Activated CD8-positive, alpha-beta memory T cell treated with anti-CD3 and anti-CD28 coated beads for 1 hour (primary cell): ENCODE measurements at places on chromosomes 1 and 21.

DNA sequence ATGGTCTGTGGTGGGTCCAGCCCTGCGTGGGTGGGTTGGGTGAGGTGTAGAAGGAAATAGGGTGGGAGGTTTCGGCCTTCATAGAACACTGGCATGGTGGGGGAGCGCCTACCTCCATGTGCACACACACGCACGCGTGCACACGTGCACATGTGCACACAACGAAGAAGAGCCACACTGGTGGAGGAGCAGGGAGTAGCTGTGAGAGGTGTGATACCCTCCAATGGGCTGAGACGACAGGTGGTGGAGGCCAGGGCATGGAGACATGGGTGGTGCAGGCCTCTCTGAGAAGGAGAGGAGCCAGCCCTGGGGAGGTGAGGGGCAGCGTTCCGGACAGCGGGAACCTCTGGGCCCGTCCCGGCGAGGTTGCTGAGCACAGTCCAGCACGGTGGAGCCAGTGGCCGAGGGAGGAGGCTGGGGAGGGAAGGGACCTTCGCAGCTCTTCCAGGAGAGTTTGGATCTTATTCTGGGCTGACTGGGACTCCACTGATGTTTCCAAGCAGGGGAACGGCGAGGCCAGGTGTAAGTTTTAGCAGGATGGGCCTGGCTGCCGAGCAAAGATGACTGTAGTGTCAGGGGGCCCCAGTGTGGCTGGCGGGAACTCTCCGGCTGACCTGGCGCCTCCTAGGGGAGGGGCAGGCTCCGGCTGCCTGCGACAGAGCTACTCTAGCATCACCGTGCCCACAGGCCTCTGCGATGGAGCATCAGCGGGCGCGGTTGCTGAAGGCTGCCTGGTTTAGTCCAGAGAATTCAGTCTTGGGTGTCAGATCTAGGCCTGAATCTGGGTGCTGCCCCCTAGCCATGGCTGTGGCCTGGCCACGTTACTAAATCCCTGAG is 107.2 kb downstream of the ARHGEF10L start:
- no peak for DNase-seq

DNA sequence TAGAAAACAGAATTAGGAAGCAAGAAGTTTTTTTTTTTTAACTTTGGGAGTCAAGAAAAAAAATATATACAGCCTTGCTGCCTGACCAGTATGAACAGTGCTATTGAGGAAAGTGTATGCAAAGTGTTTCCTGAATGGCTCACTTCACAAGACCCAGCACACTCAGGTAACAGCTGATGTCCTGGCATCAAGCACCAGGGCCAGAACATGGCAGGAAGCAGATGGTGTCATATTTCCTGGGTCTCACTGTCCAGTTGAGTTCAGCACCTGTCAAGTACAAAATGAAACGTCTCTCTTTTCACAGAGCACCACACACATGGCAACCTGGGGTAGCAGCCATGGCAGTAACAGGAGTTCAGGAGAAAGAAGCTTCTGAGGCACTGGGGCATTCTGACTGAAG is 372.3 kb downstream of the TTLL7 start:
- no peak for DNase-seq

DNA sequence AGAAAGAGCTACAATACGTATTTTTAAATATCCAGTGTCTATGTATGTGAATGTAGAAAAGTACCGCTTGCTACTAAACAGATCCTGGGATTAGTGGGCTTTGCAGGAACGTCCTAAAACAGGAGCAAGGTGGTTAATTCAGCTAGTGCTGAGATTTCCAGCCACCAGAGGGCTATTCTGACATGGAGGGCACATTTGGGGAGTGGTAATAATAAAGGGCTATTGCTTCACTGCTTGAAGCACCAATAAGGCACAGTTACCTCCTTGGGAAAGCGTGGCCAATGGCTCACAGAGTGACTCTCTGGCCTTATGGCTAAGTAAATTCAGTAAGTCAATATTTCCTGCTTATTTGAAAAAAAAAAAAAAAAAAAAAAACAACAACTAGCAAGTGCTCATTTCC is 152.4 kb downstream of the GABPA start:
- DNase-seq = no peak

GRCh38 chr1:29467989-29468900 is 231.9 kb downstream of the PTPRU start:
- no peak for DNase-seq

- no peak for DNase-seq
Observed at GRCh38 chr1:61259379-61260148, 177.2 kb downstream of the NFIA start.

GRCh38 chr1:189678779-189679178 is 798.9 kb downstream of the BRINP3 start:
- no peak for DNase-seq

- no peak for DNase-seq
Observed at GRCh38 chr1:233620065-233620464, 6.2 kb downstream of the KCNK1 start.

DNA sequence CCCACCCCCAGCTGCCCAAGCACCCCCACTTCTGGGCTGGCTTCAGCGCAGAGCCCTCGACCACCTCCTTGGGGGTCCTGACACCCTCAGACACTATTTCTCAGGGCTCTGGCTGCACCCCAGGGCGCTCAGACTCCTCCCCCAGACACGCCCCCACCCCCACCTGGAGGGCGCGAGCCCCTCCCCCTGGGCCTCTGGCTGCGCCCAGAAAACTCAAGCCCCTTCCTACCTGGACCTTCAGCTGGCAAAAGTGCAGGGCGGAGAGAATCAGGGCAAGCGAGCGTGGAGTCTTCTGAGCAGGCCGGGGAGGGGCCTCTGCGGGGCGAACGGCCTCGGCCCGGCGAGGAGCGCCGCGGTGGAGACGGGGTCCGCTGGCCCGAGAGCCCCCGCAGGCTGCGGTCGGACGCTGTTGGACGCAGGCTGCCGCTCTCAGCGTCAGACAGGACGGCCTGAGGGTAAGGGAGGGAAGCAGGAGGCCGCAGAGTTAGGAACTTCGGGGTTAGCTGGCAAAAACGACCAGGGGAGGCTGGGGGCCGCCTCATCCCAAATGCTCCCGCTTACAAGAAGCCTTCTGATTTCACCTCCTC is 17.4 kb upstream of the NBPF1 start:
- no peak for DNase-seq

- no peak for DNase-seq
Observed at GRCh38 chr1:173878251-173878650, 10.1 kb downstream of the ZBTB37 start.

DNA sequence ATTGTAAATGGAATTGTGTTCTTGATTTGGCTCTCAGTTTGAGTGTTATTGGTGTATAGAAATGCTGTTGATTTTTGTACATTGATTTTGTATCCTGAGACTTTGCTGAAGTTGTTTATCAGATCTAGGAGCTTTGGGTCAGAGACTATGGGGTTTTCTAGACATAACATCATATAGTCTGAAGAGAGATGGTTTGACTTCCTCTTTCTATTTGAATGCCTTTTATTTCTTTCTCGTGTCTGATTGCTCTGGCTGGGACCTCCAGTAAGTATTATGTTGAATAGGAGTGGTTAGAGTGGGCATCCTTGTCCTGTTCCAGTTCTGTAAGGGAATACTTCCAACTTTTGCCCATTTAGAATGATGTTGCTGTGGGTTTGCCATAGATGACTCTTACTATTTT is 39.1 kb upstream of the ANGPTL1 start:
- DNase-seq = no peak

DNA sequence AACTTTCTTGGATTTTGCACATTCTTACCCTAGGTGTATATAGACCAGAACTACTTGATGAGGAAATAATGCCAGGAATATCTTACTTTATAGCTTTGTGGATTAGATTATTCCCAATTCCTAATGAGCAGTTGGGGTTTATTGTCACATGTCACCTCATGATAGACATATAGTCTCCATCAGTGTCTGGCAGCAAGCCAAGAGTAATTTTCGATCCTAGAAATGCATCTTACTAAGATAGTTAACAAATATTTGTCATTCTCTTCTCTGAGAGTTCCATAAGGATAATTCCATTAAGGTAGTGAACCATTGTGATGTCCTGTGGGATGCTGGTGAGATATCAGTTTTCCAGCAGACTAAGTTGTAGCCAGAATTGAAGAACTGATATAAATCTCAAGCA is 1282.9 kb upstream of the B3GALT2 start:
- no peak for DNase-seq

DNA sequence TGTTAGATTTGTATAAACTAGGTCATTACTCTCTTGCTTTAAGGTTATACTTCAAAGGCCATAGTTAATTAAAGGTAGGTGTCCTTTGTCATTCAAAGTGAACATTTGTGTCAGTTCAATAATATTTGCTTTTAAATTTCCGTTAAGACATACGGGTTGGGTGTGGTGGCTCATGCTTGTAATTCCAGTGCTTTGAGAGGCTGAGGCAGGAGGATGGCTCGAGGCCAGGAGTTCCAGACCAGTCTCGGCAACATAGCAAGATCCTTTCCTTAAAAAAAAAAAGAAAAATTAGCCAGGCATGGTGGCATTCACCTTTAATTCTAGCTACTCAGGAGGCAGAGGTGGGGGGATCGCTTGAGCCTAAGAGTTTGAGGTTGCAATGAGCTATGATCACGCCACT is 80.4 kb downstream of the KIF26B start:
- DNase-seq = no peak

- no peak for DNase-seq
Observed at GRCh38 chr1:16012590-16013219, 5.1 kb downstream of the HSPB7 start.

- DNase-seq = no peak
Observed at GRCh38 chr1:150487763-150488115, 520 bp downstream of the TARS2 start.

- DNase-seq = no peak
Observed at GRCh38 chr1:57163325-57163724, 197.5 kb upstream of the C8B start.

DNA sequence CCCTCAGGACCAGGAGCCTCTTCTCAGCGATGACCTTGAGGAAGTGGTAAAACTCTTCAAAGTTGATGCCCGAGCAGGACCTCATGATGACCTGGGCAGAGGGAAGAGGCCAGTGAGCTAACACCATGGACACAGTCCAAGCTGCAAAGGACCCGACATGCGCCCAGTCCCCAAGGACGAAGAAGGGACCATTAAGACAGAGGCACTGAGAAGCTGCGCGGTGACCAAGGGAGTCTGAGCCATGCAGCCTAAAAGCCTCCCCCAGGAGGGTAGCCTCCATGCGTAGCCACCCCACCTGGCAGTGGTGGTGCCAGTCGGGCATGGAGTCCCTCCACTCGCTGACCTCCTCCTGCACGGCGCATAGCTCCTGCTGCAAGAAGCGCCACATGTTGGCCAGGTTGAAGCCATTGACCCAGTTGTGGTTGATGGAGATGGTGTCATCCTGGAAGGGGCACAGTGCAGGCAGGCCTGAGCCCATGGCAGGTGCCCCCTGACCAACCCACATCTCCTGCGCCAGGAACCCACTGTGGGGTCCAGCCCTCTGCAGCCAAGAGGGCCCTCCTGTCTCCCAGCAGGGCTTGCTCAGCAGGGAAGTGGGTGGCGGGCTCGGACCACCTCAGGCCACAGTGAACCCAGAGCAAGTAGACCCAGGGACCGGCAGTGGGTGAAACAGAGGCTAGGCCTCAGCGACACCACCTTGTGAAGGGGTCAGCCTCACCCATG is 2.4 kb downstream of the JMJD4 start:
- DNase-seq = no peak

DNA sequence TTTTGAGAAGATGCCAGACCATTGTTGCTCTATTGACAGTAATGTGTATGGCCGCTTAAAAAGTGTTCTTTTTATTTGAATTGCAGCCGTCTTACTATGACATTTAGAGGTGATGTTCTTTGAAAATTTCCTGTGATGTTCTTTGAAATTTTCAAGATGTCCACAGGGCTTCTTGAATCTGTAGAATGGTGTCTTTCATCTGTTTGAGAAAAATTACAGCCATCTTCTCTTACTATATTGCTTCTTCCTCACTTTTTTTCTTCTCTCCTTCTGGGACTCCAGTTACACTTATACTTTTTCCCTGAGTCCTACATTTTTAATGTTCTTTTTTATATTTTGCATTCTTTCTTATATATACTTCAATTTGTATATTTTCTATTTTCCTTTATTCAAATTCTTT is 57.4 kb downstream of the DIP2A start:
- DNase-seq = no peak

- DNase-seq = no peak
Observed at GRCh38 chr21:26177746-26178426, 7.3 kb upstream of the APP start.

- DNase-seq = no peak
Observed at GRCh38 chr1:66981679-66982078, 56.9 kb downstream of the MIER1 start.

GRCh38 chr1:18951818-18952391 is 4.6 kb downstream of the IFFO2 start:
- DNase-seq = peak; percentile 62

DNA sequence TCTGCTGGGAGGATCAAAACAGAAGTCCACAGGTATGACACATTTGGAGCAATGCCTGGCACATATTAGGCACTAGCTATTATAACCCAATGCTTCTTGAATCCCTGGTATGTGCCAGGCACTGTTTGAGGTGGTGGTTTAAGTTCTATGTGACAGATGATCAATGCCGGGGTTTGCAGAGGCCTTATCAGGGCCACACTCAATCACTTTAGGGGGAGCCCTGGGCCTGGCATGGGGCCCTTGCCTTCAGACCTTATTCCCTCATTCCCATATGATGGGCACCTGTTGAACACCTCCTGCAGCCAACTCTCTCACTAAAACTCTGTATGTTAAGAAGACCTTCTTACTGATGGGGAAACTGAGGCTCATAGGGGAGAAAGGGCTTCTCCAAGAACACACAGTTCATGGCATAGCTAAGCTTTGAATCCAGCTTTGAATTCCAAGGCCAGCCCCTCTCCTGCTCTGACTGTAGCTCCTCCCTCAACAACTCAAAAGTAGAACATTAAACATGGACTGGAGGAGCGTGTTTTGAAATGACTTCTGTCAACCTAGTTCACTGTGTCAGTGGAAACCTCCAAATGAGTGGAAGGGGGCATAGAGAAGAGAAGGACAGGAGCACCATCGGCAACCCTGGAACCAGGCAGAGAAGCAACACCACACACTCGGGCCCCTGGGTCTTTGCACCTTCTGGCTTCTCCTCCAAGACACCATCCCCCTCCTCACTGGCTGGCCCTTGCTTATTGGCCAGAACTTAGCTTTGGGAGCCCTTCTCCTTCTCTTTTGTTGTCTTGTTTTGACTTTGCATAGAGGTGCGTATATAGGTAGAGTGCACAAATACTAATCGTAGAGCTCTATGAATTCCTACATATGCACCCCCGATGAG is 6.6 kb upstream of the IFFO2 start:
- DNase-seq = no peak

DNA sequence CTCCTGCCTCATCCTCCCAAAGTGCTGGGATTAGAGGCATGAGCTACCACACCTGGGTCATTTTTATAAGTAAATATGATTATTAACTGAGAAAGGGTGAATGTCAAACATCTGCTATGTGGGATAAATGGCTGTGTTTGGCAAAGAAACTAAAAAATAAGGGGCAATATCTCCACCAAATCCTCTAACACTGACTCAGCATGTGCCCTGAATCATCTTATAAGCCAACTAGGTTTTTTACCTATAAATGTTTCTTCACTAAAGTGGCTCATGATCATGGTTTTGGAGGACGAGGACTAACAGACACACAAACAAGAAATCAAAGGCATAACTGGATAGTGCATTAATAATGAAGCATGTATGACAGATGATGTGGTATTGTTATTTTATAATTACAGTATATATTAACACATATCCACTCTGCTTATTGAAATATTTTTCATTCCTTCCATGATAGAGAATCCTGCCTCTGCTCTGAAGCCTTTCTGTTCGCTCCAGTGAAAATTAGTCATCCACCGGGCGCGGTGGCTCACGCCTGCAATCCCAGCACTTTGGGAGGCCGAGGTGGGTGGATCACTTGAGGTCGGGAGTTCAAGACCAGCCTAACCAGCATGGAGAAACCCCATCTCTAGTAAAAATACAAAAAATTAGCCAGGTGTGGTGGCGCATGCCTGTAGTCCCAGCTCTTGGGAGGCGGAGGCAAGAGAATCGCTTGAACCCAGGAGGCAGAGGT is 11.7 kb upstream of the ARHGAP29 start:
- DNase-seq = no peak
